ENCODE measurements at places on chromosomes 6 and 20.

- DNase-seq, result no peak
Measured at GRCh38 chr20:52318651-52319050, 127.1 kb upstream of the ZFP64 start.

DNA sequence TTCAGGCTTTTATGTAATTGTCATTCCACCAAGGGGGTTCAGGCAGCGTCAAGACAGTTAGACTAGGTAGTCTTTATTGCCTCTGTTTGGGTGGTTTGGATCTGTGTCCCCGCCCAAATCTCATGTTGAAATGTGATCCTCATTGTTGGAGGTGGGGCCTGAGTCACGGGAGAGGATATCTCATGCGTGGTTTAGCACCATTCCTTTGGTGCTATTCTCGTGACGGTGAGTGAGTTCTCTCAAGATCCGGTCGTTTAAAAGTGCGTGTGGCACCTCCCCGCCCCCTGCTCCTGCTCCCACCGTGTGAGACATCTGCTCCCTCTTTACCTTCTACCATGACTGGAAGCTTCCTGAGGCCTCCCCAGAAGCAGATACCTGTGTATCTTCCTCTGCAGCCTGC, 51.3 kb upstream of the FOXC1 start:
- DNase-seq, result no peak

DNA sequence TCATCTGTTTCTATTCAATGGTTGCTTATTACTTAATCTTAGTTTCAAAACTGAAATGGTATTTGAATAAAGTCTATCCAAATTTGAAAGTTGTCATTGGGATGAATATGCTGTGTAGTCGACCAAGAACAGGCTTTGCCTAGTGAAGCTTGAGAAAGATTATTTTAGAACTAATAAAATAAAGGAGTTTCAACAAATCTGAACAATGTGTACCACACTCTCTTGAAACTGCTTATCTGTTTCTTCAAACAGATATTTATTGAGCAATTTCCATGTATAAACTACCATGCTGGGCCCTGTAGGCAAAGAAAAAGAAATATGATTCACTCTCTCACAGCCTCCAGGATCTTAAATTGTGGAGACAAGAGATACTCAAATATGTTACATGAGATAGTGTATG, 174.4 kb downstream of the OGFRL1 start:
- no peak for DNase-seq

DNA sequence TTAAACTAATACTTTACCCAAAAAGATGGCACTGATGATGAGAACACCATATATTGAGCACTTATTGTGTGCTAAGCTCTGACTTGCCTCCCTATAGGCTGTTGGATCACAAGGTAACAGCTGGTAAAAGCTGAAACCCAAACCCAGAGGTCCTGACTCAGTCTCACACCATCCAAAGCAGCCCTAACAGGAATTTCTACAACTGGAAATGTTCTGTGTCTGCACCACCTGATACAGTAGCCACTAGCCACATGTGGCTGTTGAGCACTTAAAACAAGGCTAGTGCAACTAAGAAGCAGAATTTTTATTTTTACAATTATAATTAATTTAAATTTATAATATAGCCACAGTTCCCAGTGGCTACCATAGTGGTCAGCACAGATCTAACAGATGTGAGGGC, 15.6 kb upstream of the MATN4 start:
- no peak for DNase-seq

All from suppressor macrophage treated with lipopolysaccharide for 4 hours (primary cell).